ENCODE measurements at places on chromosomes 1 and 21.

- DNase-seq = no peak
These were observed 13.3 kb downstream of the TRIM46 start for GRCh38 chr1:155186794-155187455.

DNA sequence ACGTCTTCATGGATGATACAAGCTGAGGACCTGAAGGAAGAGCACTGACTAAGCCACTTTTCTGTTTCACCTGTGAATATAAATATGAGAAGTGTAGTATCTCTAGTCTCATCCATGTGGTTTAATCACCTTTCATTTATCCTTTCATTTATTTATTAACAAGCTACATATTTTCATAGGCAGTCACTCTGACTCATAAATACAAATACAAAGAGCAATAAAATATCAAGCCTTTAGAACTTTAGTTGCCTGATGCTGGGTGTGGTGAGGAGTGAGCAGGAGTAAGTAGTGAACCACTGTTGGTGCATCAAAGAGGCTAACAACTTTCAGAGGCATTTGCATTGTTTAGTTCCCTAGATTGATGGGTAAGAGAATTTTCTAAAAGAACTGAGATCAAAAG is 269.0 kb upstream of the C1orf87 start:
- no peak for DNase-seq

DNA sequence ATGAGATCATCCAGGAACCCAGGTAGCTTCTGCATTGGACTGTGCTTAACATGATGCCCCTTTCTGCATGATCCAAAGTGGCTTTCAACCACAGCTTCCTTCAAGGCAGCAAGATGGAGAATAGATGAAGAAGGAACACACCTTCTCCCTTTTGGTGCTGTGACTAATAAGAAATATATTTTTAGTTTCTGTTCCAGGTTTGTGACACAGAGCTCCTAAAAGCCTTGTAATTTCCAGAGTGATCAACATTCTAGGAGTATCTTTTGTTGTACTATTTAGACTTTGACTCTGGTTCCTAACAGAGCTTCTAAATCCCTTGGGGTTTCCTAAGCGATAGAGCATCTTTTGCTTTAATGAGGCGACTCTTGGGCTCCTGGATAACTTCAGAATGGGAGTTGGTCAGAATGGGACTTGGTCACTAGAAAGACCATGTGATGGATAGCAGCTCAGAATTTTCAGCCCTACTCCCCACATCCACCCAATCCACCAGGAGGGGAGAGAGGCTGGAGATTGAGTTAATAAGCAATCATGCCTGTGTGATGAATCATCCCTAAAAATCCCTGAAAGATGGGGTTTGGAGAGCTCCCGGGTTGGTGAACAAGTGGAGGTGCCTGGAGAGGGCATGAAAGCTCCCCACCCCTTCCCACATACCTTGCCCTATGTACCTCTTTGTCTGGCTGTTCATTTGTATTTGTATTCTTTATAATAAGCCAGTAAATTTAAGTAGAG is 134.8 kb downstream of the FGGY start:
- no peak for DNase-seq

DNA sequence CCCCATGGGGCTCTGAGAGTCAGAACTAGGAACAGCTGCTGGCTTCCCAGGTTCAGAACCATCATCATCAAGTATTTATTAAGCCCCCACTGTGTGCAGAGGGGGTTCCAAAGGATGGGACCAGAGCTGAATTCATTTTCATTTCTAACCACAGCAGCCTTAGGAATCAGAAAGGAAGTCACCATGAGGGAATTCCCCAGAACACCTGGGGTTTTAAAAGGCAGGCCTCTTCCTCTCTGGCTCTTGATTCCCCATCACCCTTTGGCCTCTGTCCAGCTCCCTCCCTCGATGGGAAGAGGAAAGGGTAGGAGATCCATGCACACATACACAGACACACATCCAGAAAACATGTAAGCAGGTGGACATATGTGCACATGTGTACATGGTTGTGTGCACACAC is 1.3 kb upstream of the KCNN3 start:
- no peak for DNase-seq

DNA sequence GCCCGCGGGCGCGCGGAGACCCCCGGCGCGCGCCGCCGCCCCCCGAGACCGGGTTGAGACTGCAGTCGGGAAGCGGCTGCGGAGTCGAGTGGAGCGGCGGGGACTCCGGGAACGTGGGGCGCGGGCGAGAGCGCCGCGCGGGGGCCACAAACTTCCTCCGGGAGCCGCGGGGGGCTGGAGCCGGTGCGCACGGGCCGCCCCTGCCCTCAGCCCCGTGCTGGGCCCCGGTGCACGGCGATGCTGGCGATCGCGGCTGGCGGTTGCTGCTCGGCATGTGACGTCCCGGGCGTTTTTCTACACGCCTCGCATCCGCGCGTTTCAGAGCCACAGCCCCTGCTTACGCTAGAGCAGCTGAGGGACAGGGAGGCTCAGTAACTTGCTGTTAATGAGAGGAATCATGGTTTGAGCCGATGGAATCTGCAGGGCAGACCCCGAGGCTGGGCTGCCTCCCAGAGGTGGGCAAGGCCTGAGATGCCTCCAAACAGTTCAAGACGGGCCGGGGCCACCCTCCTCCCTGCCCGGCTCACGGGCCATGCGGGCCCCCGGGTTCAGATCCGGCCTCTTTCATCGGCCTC is 520 bp downstream of the TMEM201 start:
- no peak for DNase-seq
